ENCODE measurements at places on chromosomes 12 and 14.

DNA sequence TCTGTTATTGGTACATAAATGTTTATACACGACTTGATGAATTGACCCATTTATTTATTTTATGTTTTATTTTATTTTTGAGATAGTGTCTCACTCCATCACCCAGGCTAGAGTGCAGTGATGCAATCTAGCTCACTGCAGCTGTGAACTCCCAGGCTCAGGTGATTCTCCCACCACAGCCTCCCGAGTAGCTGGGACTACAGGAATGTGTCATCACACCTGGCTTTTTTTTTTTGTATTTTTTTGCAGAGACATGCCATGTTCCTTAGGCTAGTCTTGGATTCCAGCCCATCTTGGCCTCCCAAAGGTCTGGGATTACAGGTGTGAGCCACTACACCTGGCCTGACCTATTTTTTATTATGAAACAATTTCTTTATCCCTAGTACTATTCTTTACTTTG is 355.0 kb upstream of the PRICKLE1 start:
- DNase-seq: no peak

DNA sequence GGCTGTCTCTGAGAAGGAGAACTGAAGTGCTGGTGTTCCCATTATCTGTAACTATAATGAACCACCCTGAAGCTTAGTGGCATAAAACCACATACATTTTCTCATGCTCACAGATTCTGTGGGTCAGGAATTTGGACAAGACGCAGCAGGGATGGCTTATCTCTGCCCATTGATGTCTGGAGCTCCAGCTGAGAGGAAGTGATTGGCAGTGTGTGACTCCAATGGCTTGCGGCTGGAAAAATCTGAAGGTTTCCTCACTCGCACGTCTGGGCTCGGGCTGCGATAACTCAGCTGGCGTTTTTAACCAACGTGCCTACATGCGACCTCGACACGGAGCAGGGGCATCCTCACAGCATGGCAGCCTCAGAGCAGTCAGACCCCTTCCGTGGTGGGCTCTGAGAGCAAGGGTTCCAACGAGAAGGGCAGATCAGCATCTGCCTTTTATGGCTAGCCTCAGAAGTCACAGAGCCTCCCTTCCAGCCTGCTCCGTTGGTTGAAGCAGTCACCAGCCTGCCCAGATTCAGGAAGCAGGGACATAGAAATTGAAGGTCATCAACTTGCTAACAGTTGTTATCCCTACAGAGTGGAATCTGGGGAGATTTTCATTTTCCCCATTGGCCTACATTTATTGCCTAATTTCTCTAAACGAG is 143.3 kb upstream of the BCL2L14 start:
- DNase-seq: no peak

- DNase-seq: no peak
These were observed 52.0 kb downstream of the SLC38A4 start for GRCh38 chr12:46773586-46774321.

DNA sequence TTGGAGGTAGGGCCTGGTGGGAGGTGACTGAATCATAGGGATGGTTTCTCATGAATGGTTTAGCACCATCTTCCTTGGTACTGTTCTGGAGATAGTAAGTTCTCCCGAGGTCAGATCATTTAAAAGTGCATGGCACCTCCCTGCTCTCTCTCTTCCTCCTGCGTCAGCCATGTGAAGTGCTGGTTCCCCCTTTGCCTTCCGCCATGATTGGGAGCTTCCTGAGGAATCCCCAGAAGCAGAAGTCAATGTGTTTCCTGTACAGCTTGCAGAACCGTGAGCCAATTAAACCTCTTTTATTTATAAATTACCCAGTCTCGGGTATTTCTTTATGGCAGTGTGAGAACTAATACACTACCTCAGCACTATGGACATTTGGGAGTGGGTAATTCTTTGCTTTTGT is 4.8 kb upstream of the LGMN start:
- no peak for DNase-seq

GRCh38 chr14:34052658-34053014 is 101.8 kb upstream of the EGLN3 start:
- no peak for DNase-seq

Data from endothelial cell (in vitro differentiated cells).